Gastrocnemius medialis (tissue), 4 donors: ENCODE measurements at places on chromosomes 5 and 9. TPM values are rescaled to one million over a fixed set of nuclear protein-coding genes. Genes with fewer than 3 reads are reported as not detected.

DNA sequence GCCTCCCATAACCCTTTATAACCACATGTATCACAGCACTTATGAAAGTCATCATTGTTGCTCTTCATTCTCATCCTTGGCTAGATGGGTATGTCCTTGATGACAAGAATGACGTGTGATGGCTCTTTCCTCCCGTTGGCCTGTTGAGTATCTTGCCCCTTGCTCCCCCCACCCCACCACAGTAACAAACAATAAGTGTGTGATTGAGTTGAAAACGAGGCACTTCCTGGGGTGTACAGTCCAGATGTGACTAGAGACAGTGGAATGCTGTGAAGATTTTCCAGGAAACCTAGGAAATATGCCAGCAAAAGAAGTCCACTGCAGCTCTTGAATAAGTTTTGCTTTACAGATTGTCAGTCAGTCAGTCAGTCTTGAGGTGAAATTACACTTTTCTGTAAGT lies 262.5 kb downstream of the ELAVL2 start:
- H3K4me3 ChIP-seq = no peak overlapping the region
- H3K36me3 ChIP-seq = no peaks in the 10 kb centered on the region
- H3K27me3 ChIP-seq = no peaks in the 10 kb centered on the region

DNA sequence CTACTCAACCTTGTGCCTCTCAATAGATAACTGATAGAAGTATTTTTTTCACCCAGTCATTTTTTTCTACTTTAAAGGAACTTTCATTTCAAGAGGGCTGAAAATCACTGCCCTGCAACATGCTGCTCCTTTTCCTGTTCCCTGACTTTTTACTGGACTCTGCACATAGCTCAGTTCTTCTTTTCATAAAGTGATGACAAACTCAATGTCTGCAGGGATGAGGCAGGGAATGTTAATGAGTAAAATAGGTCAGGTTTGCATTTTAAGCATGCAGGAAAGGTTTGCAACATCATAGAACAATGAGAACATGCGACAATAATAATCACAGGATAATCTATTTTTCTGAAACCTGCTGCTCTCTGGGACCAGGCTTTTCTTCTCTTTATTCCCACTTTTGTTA lies 172.2 kb upstream of the SGCD start:
- H3K4me1 ChIP-seq = no peaks in the 10 kb centered on the region
- no peaks in the 10 kb centered on the region for H3K36me3 ChIP-seq
- no peak overlapping the region for H3K4me3 ChIP-seq
- no peaks in the 10 kb centered on the region for H3K27me3 ChIP-seq

GRCh38 chr5:173919443-173919842 lies 31.3 kb downstream of the CPEB4 start:
- H3K27ac ChIP-seq = peak overlapping the region; percentile 94
- no peak overlapping the region for H3K4me3 ChIP-seq
- H3K27me3 ChIP-seq = no peaks in the 10 kb centered on the region
- DNase-seq = no peak
- H3K4me1 ChIP-seq = peaks cover 90% of the 10 kb centered on the region

GRCh38 chr5:82807021-82807420 lies 270.2 kb downstream of the TMEM167A start:
- no peak overlapping the region for H3K4me3 ChIP-seq
- H3K4me1 ChIP-seq = no peaks in the 10 kb centered on the region

- H3K4me1 ChIP-seq = peaks cover 67% of the 10 kb centered on the region
- H3K4me3 ChIP-seq = peak overlapping the region; percentile 43
- H3K27ac ChIP-seq = peak overlapping the region; percentile 81
- no peaks in the 10 kb centered on the region for H3K27me3 ChIP-seq
- no peak for DNase-seq
- no peaks in the 10 kb centered on the region for H3K36me3 ChIP-seq
Measured at GRCh38 chr9:70408393-70409040, 5.9 kb downstream of the KLF9 start.

DNA sequence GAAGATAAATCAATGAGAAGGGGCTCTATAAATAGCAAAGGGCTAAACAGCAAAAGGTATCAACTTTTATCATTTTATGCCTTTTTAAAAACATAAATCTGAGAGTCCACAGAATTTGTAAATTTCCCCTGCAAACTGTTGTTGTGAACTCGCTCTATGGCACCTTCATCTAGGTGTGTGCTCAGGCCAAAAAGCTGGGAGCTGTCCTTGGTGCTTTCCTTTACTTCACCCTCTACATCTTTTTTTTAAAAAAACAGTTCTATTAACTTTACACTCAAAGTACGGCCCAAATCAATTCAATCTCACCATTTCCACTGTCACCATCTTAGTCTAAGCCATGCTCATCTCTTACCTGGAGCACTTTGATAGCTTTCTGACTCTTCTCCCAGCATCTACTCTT lies 108.2 kb upstream of the GPR151 start:
- no peak overlapping the region for H3K4me3 ChIP-seq
- no peak for DNase-seq
- no peaks in the 10 kb centered on the region for H3K4me1 ChIP-seq
- H3K27me3 ChIP-seq = no peaks in the 10 kb centered on the region
- H3K27ac ChIP-seq = no peak overlapping the region

DNA sequence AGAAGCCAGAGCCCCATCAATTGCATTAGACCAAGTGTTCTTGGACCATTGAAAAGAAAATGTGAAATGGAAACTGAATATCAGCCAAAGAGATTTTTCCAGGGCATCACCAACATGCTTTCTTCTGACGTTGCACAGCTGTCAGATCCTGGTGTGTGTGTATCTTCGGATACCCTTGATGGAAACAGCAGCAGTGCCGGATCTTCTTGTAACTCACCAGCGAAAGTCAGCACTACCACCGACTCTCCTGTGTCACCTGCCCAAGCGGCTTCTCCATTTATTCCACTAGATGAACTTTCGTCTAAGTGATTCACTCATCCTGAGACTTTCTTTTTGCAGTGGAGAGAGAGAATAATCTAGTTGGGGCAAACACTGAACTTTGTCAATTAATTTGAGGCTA lies 75.7 kb downstream of the PIP5K1B start:
- H3K36me3 ChIP-seq = no peaks in the 10 kb centered on the region
- DNase-seq = no peak
- peak overlapping the region; percentile 91 for H3K4me3 ChIP-seq
- no peaks in the 10 kb centered on the region for H3K27me3 ChIP-seq

DNA sequence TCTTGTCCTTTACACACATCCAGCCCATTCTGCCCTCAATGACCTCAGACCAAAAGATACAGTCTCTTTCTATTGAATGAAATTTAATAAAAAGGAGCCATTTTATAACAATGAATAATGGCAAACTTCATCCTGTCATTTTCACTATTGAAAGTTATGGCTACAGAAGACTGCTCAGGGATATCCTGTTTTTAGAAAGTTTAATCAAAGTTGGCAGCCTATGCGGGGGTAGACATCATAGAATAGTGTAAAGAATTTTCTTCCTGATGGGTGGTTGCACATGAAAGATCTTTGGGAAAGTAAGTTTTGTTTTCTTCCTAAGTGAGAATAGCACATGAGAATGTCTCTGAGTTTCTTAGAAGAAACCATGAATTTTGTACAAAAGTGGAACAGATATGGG lies 670.4 kb upstream of the CDH6 start:
- H3K4me3 ChIP-seq = no peak overlapping the region
- no peaks in the 10 kb centered on the region for H3K36me3 ChIP-seq
- H3K27me3 ChIP-seq = no peaks in the 10 kb centered on the region

Gene FBP2
- 12.1 TPM for total RNA-seq

Gene OLFM1
- total RNA-seq = 3.4 TPM

Gene PIK3R1
- 129 TPM for total RNA-seq

Gene SPZ1
- total RNA-seq = not detected

Gene HTR1A
- total RNA-seq = not detected
